ENCODE measurements at places on chromosomes 5 and 9.

DNA sequence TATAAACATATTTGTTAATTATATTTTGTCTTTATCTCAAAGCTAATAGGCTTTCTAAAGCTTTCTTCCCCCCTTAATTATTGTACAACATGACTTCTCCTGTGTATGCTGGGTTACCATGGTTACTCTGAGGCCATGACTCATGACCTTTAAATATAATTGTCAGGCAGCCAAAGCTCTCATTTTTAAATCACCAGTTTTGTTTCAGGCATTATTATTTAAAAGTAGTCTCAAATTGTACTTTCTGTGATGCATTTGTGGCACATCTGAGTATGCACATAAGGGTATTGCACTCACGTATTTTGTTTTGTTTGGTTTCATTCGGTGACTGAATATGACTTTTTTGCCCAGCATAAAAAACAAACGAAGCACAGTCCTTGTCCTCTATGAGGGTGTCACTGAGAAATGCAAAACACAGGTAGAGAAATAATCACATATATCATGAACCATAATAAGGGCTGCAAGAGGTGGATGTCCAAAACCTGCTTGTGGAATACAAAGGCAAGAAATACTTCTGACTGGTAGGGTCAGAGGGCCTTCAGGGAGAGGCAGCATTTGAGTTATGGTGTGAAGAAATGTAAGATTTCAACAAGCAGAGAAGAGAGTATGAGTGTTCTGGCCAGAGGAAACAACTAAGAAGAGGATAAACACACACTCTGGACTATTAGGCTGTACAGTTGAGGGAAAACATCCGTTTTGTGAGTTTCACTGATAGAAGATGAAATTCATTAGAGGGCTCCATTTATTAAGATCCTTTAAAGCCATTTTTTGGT is 2.1 kb downstream of the CCDC192 start:
- peak; percentile 48 for DNase-seq

- DNase-seq, result no peak
These were observed 111.1 kb upstream of the IFNK start for GRCh38 chr9:27412963-27413362.

GRCh38 chr5:144481861-144482260 is 311.2 kb downstream of the KCTD16 start:
- no peak for DNase-seq

DNA sequence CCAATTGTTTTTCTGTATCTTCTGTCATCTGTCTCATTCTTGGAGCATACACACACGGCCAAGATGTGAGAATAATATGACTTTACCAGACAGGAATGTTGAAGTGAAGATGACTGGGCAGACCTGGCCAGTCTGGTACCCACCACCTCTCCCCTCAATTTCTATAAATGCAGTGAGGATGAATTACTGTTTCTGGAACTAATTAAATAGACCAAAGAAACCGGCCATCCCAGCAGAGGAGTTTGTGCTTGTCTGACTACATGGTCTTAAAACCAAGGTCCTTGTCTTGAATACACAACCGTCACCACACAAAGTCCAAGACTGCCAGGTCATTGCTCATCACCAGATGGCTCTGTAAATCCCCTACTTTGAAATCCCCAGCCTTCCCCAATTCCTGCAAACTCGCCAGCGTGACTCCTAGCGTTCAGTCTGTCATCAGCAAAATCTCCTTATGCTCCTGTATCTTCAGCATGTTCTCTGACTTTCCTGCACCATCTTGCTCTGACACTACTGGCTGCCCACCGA is 147.2 kb downstream of the PDE4D start:
- peak; percentile 84 for DNase-seq

DNA sequence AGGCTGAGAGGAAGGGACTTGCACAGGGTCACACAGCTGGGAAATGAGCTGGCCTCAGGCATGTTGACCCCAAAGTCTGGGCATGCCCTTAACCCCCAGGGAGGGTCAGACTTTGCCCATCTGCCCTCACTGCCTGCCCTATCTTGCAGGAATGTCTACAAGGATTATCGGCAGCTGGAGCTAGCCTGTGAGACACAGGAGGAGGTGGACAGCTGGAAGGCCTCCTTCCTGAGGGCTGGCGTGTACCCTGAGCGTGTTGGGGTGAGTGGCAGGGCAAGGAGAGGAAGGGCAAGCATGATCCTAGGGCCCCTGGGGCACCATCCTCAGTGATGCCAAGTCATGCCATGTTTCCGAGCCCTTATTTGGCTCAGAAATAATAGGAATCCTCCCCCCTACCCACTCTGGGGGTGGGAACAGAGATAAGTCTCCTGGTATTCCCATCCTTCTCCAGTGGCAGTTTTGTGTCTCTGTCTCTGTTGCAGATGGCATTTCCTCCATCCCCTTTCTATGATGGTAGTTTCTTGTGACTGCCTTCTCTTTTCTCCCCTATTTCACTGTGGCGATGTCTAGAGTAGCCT is 28.5 kb downstream of the GOLGA2 start:
- no peak for DNase-seq

DNA sequence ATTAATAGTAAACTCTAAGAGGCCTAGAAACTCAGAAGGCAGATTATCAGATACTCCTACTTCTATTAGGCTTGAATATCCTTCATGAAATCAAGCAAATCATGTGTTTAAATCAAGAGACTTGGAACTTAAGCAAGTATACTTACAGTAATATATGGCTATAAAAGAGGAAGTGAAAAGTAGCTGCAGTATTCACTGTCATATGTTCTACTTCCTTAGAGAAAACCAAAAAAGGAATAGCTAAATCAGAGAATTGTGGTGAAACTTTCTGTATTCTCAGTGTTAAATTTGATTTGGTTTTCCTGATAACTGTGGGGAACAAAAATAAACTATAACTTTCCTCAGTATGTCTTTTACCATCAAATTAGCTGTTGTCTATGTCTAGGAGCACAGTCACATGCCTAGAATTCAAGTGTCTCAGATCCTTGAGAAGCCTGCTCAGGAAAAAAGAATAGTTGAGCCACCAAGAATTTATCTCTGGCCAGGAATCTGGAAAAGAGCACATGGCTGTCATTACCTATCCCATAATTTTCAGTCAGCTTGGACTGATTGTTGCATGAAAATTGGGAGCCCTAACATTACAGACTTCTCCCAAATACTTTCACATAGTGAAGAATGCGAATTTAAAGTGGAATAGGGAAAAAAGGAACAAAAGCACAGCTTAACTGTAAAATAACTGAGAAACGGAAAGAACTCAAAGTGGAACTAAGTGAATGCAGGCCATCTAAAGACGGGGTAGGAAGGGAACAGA is 1.7 kb downstream of the FKBP15 start:
- no peak for DNase-seq

DNA sequence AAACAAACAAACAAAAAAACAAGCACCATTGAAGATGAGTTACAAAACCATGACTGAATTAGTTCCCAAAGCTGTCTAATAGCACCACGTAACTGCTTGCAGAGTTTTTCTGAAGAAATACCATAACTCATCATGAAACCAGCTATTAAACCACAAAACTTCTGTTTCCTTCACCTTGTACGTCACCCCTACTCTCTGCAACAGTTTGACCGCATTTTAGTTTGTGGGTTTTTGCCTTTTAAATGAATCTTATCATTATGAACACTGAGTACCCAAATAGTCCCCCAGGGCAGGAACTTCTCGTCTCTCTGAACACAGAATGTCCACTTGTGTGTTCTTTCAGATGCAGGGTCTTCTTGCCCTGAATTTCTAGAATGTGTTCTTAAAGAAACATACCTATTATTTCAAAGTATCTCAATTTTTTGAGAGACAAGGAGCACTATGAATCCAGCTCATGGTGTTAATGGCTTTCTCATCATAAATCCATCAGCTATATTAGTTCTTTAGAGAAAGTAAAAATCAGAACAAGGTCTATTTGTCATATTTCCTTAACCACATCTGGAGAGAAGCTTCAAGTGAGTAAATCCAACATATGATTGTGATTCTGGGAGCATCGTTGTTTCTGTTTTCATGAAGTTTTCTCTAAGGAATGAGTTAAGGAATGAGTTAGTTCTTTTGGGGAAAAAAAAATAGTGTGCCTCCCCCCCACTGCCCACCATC is 210.6 kb downstream of the AUH start:
- peak; percentile 93 for DNase-seq

- DNase-seq, result peak; percentile 26
These were observed 46.4 kb upstream of the SELENOP start for GRCh38 chr5:42858031-42858643.

DNA sequence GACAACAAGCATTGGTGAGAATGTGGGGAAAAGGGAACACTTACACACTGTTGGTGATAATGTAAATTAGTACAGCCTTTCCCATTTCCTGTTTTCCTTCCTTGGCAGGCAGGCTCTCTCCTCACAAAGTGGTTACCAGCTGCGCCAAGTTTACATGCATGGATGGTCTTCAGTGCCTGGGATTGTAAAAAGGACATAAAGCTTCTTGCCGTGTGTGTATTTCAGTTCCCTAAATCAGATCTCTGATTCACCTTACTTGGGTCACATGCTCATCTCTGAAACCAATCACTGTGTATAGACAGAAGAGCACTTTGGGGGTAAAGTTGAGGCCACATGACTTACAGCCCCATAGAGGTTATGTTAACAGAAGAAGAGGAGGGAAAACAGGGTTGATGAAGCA is 92.8 kb downstream of the CAVIN4 start:
- DNase-seq, result no peak

DNA sequence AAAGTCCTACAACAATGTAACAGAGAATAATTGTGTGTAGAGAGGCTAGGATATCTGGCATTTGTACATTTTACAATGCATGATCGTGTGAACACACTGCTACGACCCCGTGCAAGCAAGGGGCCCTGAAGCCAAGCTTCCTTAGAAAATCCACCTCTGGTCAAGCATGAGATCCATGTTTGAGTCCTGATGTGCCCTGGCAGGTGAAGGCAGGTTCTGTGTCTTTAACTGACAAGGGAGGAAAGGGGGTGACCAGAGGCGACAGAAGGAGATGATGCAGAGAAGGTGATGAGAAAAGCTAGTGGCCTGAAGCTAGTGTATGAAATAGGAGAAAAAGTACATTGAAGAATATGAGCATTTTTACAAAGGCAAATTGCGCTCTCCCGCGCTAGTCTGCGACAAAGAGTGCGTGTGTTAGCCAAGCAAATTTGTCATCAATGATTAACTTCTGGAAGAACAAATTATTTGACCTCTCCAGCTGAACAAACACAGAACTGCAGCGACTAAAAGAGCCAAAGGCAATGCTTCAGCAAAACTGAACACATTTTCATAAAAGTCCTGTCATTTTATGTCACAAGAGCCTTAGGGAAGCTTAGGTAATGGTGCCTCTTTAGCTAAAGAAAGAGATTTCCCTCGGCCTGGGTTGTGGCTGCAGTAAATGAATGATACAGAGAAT is 101.7 kb upstream of the DAPK1 start:
- no peak for DNase-seq

GRCh38 chr5:143432658-143433239 is 29.3 kb upstream of the NR3C1 start:
- DNase-seq, result no peak

- no peak for DNase-seq
These were observed 341.5 kb downstream of the OSTF1 start for GRCh38 chr9:75429531-75430475.

DNA sequence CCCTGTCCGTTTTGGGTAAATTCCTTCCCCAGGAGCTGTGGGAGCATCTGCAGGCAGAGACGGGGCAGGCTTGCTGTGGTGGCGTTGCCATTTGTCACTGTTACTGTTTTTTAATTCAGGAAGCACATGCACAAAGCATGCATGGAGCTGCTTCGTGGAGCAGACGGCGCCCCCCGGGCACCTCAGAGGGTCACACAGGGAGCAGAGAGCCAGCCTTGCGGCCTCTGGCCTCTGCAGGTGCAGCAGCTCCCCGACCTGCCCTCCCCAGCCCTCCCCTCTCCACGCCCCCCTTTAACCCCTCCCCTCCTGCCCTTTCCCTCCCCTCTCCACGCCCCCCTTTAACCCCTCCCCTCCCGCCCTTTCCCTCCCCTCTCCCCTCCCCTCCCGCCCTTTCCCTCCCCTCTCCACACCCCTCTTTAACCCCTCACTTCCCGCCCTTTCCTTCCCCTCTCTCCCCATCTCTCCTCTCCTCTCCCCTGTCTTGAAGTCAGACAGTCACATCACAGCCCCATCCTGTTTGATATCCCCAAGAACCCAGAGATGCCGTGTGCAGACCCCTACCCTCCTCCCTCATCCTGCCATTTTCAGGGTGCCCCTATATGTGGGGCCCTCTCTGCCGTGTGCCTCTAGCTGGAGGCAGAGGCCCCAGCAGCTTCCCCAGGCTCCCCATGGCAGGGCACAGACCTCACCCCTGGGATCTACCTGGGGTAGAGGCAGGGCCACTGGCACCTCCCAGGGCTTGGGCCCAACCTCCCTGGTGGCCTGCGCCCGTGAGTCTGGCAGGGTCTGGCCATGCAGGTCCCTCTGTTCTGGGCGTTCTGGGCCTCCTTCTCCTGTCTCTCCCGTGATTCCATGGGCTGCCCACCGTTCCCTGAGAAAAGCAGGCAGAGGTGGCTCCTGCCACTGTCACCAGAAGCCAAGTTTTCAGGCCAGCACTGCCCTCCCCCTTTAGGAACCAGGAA is 29.6 kb upstream of the UBAC1 start:
- no peak for DNase-seq

All from skeletal muscle cell (primary cell).